ENCODE measurements at places on chromosomes 1 and 21. TPM values are rescaled to one million over a fixed set of nuclear protein-coding genes. Genes with fewer than 3 reads are reported as not detected.

CHI3L2 gene
- total RNA-seq = 3.5 TPM

C1orf94 gene
- not detected for total RNA-seq

CHIT1 gene
- not detected for total RNA-seq

OR2T11 gene
- 8.2 TPM for total RNA-seq

KRTAP10-3 gene
- not detected for total RNA-seq

GPR52 gene
- total RNA-seq = 3.5 TPM

CASQ2 gene
- 0.54 TPM for total RNA-seq

GNAT2 gene
- 0.11 TPM for total RNA-seq

OLFML3 gene
- 834 TPM for total RNA-seq

SPRR4 gene
- total RNA-seq = not detected

HES2 gene
- 4.3 TPM for total RNA-seq

DUSP23 gene
- total RNA-seq = 31.0 TPM

SWT1 gene
- 7.5 TPM for total RNA-seq

POU2F1 gene
- 12.3 TPM for total RNA-seq

PTPN7 gene
- not detected for total RNA-seq

FCGR1A gene
- not detected for total RNA-seq

GBP3 gene
- total RNA-seq = 29.3 TPM

HSD17B7 gene
- 33.3 TPM for total RNA-seq

CACNA1S gene
- total RNA-seq = not detected

PROX1 gene
- total RNA-seq = 0.79 TPM

SPATA45 gene
- total RNA-seq = not detected

HLX gene
- total RNA-seq = not detected

TMCC2 gene
- total RNA-seq = under 0.01 TPM

PARK7 gene
- 195 TPM for total RNA-seq

DNM3 gene
- 2.0 TPM for total RNA-seq
